ENCODE measurements at places on chromosomes 3 and 15.

GRCh38 chr3:9251055-9251786, 1.8 kb upstream of the SRGAP3 start:
- no peak for DNase-seq

DNA sequence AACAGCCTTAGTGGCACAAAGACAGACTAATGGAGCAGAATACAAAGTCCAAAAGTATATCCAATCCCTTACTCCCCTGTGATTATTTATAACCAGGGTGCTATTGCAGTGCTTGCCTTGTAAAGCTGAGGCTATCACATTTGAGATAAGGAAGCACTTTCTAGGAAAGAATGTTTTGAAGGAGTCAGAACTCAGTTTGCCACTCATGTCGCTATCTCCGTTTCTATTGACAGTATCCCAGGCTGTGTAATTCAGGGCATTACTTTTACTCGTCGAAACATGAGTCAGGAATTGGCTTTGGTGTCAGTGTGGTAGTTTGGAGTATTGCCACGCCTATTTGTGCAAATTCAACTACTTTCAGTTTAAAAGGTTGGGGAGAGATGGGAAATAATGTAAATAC, 78.4 kb downstream of the FBXL2 start:
- no peak for DNase-seq

DNA sequence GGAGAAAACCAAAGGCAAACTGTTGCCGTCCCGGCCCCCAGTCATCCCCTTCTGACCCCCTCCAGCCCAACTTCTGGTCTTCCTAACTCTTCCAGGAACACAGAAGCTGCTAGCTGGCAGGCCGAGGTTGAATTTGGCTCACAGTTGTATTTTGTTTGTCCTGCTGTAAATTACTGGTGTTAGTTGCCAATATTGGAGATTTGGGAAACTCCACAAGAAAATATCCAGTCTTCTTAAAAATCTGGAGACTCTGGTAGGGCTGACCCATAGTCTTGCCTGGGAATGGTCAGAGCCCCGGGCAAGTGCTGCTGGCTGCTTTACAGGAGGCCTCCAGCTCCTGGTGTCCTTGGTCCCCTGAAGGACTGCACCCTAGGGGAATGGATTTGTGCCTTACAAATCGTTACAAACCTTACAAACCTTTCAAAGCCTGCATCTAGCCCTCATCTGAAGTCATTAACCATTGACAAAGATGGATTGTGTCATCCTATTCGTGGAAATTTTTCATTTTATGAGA, 112.0 kb upstream of the MCTP2 start:
- DNase-seq = no peak

- DNase-seq = peak; percentile 51
Observed at GRCh38 chr15:68431792-68432401, at the start of gene ITGA11. Gene ITGA11, minus strand, starts transcription at chr15:68432163. Its CDS starts 97 bp downstream, at chr15:68432066.

DNA sequence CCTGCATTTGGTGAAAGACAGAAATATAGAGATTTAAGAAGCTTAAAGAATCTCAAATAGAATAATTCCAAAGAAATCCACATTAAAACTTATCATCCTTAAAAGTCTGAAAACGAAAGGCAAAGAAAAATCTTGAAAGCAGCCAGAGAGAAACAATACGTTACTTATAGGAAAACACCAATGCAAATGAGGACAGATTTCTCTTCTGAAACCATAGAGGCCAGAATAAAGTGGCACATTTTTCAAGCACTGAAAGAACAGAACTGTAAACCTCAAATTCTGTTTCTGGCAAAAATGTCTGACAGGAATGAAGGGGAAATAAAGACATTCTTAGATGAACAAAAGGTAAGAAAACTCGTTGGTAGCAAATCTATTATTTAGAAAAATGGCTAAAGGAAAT, 13.8 kb upstream of the ACTC1 start:
- no peak for DNase-seq

DNA sequence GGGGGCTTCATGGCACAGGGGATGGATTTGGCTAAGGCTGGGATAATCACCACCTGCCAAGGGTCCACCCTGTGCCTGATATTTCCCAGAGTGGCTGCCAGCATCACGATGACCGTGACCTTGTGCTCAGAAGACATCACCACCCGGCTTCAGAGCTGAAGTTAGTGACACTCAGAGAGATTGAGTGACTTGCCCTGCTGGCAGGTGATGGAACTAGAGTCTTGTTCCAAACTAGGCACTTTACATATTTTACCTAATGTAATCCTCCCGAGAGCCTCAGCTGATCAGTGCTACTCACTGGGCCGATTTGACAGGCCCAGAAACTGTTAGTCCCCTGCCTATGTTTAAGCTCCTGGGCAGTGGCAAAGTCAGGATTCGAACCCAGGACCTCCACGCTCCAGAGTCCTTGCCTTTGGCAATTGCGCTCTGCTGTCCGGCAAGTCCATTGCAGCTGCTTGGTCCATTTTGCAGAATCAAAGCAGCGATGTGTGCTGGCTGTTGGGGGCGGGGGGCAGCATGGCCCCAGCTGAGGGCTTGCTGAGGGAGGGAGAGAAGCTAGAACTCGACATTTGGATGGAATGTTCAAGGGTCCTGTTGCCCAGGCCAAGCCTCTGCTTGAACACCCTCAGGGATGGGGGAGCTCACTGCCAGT, 74.8 kb upstream of the GATA2 start:
- no peak for DNase-seq

- DNase-seq = no peak
Observed at GRCh38 chr3:64247991-64248646, 22.9 kb upstream of the PRICKLE2 start.

DNA sequence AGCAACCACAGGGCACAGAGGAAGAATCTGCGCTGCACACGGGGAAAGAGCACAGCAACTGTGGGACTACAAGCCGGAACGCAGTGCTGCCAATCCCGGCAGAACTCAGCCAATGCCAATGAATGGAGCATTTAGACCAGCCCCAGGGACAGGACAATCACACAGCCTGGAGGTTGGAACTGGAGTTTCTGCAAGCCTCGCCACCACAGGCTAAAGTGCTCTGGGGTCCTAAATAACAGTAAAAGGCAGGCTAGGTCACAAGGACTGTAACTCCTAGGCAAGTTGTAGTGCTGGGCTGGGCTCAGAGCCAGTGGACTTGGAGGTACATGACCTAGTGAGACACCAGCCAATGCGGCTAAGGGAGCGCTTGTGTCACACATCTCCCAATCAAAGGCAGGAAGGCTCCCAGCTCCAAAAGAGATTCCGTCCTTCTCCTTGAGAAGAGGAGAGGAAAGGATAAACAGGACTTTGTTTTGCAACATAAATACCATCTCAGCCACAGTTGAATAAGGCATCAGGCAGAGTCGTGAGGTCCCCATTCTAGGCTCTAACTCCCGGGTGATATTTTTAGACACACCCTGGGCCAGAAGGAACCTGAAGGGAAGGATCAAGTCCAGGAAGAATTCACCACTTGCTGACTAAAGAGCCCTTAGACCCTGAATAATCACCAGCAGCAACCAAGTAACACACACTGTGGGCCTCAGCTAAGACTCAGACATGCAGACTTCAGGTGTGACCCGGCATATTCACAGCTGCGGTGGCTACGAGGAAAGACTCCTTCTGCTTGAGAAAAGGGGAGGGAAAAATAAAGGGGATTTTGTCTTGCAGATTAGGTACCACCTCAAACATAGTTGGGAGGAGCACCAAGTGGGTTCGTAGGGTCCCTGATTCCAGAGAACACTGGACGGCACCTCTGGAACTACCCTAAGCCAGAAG, 85.5 kb upstream of the XXYLT1 start:
- DNase-seq = no peak

- DNase-seq = no peak
Observed at GRCh38 chr15:89002281-89002761, 85.9 kb upstream of the ABHD2 start.

- no peak for DNase-seq
Observed at GRCh38 chr3:197511130-197511529, 44.6 kb downstream of the BDH1 start.

DNA sequence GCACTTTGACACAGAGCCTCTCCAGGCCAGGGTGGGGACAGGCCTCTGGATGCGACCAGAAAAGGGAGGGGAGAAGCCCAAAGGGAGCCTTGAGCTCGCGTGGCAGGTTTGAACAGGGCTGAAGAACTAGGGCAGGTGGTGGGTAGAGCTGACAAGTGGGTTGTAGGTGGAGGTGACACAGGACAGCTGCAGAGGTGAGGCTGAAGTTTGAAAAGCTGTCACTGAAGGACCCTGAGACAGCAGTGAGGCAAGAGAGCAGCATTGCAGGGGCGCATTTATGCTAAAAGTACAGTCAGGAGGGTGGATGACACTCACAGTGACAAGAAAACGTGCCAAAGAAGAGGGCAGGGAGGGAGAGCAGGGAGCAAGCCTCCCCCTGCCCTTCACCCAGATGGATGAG, 21.8 kb upstream of the EPB42 start:
- DNase-seq = no peak

DNA sequence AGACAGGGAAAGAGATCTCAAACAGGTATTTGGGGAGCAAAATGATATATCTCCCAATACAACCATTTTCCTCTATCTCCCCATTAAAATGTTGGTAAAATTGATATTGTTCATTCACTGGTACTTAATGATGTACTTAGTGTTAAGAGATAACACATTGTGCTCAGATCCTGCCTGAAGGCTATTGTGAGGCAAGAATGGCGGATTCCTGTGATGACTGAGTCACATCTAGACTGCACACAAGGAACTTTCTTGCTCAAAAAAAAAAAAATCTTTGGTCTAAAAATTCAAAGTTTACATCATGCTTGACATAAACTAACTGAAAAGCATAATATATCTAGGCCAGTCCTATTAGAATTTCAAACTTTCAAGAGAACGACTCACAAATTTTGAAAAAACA, 171.1 kb upstream of the TTC14 start:
- no peak for DNase-seq

- DNase-seq = no peak
Observed at GRCh38 chr3:72976281-72976741, 20.3 kb upstream of the PPP4R2 start.

GRCh38 chr15:51318382-51319150, 19.8 kb downstream of the CYP19A1 start:
- DNase-seq = no peak

DNA sequence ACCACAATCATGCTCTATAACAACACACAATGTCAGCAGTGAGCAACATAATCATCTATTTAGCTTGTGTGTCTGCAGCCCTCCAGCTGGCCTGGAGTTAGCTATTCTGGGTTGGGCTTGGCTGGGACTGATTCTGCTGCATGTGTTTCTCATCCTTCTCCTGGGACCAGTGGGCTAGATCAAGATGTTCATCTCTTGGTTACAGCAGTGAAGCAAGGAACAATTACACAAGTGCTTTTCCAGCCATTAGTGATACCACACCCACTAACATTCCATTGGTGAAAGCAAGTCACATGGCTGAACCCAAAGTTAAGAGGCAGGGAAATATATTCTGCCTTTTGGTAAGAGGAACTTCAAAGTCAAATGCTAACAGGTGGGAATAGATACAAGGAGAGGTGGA, 14.6 kb downstream of the NUDT16 start:
- no peak for DNase-seq

GRCh38 chr15:58520464-58520863, 88.7 kb downstream of the LIPC start:
- no peak for DNase-seq

- no peak for DNase-seq
Observed at GRCh38 chr3:94159062-94159828, 96.4 kb downstream of the NSUN3 start.

DNA sequence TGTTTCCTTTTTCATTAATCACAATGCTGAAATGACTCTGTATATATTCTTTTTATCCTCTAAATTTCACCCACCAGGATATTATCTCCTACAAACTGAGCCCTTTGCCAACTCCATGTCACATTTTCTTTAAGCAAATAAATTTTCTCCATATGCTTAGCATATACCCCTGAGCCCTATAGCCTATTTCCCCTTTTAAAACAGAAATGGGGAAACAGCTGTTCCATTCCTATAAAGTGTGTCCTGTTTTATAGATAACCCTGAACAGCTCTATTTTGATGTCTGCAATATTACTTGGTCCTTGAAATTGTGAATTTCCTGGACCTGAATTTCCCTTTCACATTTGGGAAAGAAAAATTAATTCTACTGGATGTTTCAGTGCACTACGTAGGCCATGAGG, 15.6 kb upstream of the FILIP1L start:
- no peak for DNase-seq

- DNase-seq = no peak
Observed at GRCh38 chr3:119826711-119827608, 45.1 kb downstream of the NR1I2 start.

GRCh38 chr15:43912208-43912607, 85.4 kb downstream of the WDR76 start:
- no peak for DNase-seq

- no peak for DNase-seq
Observed at GRCh38 chr3:132847849-132848625, 125.8 kb upstream of the NPHP3 start.

GRCh38 chr3:113455446-113455845, 14.2 kb upstream of the CFAP44 start:
- no peak for DNase-seq

DNA sequence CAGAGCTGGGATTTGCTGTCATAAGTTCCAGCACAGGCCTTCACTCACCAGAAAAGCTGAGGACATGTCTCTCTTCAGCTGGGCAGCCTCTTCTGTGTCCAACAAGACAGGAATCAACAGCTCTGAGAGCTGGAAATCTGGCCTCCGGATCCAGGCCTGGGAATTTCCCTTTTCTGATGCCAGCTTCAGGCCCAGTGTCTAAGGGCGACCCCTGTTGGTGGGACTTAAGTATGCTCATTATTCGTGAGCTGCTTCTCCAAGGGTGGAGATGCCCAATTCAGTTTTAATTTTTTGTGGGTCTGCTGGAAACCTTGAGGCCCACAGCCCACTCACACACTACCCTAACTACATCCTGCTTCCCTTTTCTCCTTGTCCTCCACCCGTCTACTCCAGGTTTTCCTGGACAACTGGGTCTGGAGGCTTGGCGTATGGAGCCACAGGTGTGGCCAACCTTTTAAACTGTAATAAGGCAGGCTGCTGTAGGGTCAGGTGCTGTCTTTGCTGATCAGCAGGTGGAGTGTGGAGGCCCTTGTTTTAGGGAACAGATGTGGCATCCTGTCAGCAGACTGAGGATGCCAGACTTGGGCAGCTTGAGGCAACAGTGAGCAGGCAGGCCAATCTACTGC, 2.6 kb upstream of the CEMIP start:
- peak; percentile 16 for DNase-seq

DNA sequence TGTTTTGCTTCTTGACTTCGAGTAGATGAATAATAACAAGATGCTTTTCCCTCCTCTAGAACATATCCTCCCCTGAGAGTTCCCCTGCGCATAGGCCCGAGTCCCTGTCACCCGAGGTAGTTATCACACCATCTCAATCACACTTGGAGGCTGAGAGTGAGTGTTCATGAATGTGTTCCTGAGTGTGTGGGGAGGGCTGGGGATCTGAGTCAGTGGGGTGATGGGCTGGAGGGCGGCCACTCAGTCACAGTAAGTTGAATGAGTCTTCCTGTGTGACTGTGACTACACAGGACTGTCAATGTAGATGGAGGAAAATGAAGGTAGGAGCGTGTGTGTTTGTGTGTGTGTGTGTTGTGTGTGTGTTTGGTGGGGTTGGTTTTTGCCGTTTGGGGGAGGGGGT, 71.0 kb downstream of the SETD5 start:
- peak; percentile 47 for DNase-seq

- no peak for DNase-seq
Observed at GRCh38 chr3:185846037-185846436, 21.2 kb upstream of the IGF2BP2 start.

- no peak for DNase-seq
Observed at GRCh38 chr3:34268032-34268709, 469.7 kb downstream of the PDCD6IP start.

All from kidney capillary endothelial cell (primary cell).